WTC11 (cell line): ENCODE measurements at places on chromosomes 12 and 14. TPM values are rescaled to one million over a fixed set of nuclear protein-coding genes. Genes with fewer than 3 reads are reported as not detected.

- peak overlapping the region; percentile 29 for H3K4me3 ChIP-seq
- H3K4me1 ChIP-seq, result peaks cover 42% of the 10 kb centered on the region
- peak overlapping the region; percentile 98 for H3K27ac ChIP-seq
- no peaks in the 10 kb centered on the region for H3K27me3 ChIP-seq
These were observed 36.9 kb upstream of the SINHCAF start for GRCh38 chr12:31362759-31363415.

DNA sequence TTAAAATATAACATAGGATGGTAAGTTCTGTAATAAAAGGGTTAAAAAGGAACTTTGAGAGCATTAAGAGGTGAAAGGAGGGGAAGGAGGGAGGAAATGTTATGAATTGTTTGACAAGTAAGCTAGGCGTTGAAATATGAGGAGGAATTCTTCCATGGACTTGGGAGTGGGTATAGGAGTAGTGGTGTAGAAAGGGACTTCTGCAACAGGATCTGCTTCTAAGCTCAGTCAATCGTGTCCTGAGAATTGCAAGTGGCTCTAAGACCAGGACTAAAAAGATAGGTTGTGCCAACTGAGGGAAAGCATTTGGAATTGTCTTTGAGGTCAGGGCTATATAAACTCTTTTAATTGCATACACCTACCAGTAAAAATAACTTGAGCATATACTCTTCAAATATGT is 74.1 kb upstream of the SLC38A2 start:
- H3K36me3 ChIP-seq, result peaks cover 9% of the 10 kb centered on the region; the same call in 1 of the 2 replicates
- H3K27ac ChIP-seq, result no peak overlapping the region
- peaks cover 34% of the 10 kb centered on the region for H3K4me1 ChIP-seq
- no peak for DNase-seq

DNA sequence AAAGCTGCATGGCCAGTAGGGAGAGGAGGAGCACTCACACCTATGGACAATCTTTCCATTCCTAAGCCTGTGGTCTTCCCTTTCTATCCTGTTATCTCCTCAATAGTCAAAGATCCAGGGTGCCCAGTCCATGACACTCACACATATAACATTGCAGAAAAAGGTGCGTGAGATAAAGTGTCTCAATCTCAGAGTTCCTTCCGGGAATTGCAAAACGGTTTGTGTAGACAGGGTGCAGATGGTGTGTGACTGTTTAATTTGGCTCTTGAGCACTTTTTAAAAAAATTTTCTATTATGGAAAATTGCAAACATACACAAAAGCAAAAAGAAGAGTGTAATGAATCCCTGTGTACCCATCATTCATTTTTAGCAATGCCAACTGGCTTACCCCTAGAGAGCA is 1493.6 kb downstream of the AACS start:
- no peak overlapping the region for H3K27ac ChIP-seq
- DNase-seq, result no peak
- no peak overlapping the region for H3K4me3 ChIP-seq
- H3K27me3 ChIP-seq, result peaks cover 13% of the 10 kb centered on the region
- no peaks in the 10 kb centered on the region for H3K4me1 ChIP-seq

OR11H12 gene
- total RNA-seq, result not detected in 3 replicates

- H3K27ac ChIP-seq, result no peak overlapping the region
- DNase-seq, result no peak
- H3K27me3 ChIP-seq, result no peaks in the 10 kb centered on the region
- no peak overlapping the region for H3K4me3 ChIP-seq
- H3K36me3 ChIP-seq, result peaks cover 51% of the 10 kb centered on the region
- peaks cover 8% of the 10 kb centered on the region for H3K4me1 ChIP-seq
These were observed 3.2 kb upstream of the ADAM21 start for GRCh38 chr14:70448633-70449340.

NRIP2 gene
- 0.09 TPM in 1 of 3 replicates, not detected in the others for total RNA-seq

GRCh38 chr14:85416771-85417170 is 113.2 kb upstream of the FLRT2 start:
- no peak overlapping the region for H3K4me3 ChIP-seq
- no peak overlapping the region for H3K27ac ChIP-seq
- H3K36me3 ChIP-seq, result no peaks in the 10 kb centered on the region
- no peaks in the 10 kb centered on the region for H3K27me3 ChIP-seq
- no peaks in the 10 kb centered on the region for H3K4me1 ChIP-seq

DNA sequence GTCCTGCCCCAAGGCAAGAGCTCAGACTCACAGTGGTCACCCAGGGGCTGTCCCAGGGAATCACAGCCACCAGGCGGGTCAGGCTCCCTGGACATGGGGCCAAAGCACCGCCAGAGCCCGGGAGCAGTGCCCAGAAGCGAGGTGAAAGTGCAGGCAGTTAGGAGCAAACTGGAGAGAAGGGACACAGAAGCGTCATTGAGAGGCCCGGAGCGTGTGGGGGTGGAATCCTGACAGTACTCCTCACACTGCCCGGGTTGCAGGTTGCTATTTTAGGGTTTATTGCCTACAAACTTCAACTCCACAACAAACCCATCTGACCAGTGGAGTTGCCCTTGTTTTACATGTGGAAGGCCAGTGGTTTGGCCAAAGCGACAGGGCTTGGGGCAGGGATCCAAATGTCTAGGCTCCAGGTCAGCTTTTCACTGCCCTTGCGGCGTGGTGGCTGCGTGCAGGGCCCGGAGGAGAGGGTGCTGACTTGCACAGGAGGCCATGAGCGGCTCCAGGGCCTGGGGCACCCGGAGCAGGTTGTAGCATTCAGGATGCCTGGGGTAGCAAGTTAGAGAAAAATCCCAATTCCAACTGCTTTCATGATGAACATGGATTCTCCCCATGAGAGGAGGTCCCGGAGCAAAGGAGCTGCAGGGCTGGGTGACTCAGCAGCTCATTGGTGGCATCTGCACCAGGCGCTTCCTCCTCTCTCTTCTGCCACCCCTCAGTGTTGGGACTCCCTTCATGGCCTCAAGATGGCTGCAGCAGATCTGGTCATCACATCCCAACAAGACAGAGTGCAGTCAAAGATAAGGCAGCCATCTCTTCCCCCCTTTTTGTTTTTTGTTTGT is 112.3 kb upstream of the NCOR2 start:
- no peaks in the 10 kb centered on the region for H3K27me3 ChIP-seq
- no peak for DNase-seq
- H3K36me3 ChIP-seq, result no peaks in the 10 kb centered on the region
- H3K4me1 ChIP-seq, result peaks cover 25% of the 10 kb centered on the region
- no peak overlapping the region for H3K4me3 ChIP-seq
- H3K27ac ChIP-seq, result no peak overlapping the region

- no peak overlapping the region for H3K4me3 ChIP-seq
- H3K4me1 ChIP-seq, result peaks cover 78% of the 10 kb centered on the region
- no peak overlapping the region for H3K27ac ChIP-seq
- no peaks in the 10 kb centered on the region; the same call in 1 of the 2 replicates for H3K36me3 ChIP-seq
- no peak for DNase-seq
These were observed 12.2 kb downstream of the CAPZA3 start for GRCh38 chr12:18750085-18750484.

ENDOU gene
- not detected in 3 replicates for total RNA-seq

CLMN gene
- total RNA-seq, result 10.4 to 12.2 TPM (median 10.8 TPM) in 3 replicates
